GM13977 (cell line): ENCODE measurements at places on chromosomes 7 and 10.

DNA sequence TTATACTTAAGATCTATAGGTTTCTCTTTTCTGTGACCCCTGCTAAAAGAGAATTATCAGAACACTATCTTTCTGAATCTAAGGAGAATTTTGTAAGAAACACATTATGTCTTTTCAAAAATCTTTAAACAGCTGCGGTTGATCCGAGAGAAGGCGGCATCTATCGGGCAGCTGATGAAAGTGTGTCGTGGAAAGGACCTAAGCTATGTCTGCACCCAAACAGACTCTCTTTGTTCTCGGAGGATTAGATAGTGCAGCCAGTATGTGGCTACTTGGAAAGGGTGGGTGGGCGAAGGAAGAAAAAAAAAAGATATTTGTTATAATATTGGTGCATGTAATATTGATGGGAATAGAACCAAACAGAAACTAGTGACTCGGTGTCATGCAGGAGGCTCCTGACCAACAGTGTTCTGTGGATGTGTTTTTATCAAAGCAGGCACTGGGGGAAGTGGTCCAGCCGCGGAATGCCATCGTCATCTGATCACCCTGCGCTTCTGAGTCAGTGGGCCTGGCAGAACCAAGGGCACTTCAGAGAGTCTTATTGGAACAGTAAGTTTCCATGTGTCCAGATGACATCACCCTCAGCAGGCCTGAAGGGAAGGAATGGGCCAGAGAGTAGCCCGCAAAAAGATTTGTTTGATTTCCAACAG is 509.7 kb upstream of the AKR1E2 start:
- DNase-seq: no peak

- no peak for DNase-seq
Measured at GRCh38 chr10:60375293-60376004, 14.2 kb downstream of the ANK3 start.

GRCh38 chr7:115654384-115655214 is 376.0 kb downstream of the TFEC start:
- no peak for DNase-seq

GRCh38 chr7:73912223-73912622 is 51.3 kb downstream of the TMEM270 start:
- DNase-seq: peak; percentile 2

DNA sequence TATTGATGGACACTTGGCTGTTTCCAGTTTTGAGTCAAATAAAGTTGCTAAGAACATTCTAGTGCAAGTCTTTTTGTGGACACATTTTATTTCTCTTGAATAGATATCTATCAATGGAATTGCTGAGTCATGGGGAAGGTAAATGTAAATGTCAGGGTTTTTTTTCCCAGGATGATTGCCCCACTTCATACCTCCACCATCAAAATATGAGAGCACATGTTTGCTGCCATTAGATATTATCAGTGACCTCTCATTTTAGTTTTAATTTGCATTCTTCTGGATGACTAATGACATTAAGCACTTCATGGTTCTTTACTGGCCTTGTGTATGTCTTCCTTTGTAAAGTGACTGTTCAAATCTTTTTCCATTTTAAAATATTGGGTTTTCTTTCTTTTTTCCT is 45.7 kb downstream of the PAPSS2 start:
- DNase-seq: no peak

GRCh38 chr10:27433976-27434375 is 70.1 kb upstream of the RAB18 start:
- no peak for DNase-seq

- DNase-seq: no peak
Measured at GRCh38 chr10:47400251-47400650, 16.2 kb upstream of the ZNF488 start.

DNA sequence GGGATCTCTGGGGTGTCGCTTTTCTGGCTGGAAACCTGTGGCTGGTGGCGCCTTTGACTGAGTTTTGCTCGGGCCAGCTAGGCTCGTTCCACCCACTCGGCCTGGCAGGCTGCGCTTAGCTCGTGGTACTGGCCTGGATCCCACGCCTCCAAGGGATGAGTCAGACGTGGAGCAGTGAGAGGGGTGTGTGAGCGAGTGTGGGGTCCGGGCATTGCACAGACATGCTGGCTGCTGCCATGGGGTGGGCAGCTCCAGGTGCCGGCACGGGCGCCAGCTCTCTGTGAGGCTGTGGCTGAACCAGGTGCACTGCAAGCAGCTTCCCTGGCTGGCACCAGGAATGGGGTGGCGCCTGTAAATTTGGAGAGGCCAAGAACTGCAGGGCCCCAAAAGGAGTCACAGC is 63.1 kb upstream of the CACNA2D1 start:
- no peak for DNase-seq

GRCh38 chr10:132396494-132397035 is 435 bp upstream of the PWWP2B start:
- DNase-seq: peak; percentile 74

GRCh38 chr10:48251152-48251524 is 23.4 kb downstream of the FRMPD2 start:
- no peak for DNase-seq

DNA sequence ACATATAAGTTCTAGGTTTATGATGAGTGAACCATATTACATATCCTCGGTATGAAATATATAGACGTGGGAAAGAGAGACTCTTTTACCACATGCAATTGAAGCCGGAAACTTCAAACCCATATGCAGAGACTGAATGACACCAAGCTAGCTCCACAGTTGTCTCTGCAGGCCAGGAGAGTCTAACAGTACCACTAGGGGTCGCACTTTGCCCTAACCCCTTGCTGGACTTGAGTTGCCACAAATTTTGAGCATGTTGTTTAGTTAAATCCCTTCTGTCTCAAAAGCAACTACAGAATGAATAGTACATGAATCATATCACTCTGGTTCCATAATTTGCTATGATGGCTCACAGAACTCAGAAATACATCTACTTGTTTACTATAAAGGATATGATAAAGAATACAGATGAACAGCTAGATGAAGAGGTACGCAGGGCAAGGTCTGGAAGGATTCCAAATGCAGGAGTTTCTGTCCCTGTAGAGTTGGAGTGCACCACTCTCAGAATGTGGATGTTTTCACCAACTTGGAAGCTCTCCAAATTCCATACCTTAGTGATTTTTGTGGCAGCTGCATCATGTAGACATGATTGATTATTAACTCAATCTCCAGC is 112.4 kb upstream of the YAE1 start:
- DNase-seq: peak; percentile 53

- no peak for DNase-seq
Measured at GRCh38 chr10:104059364-104059763, 26.3 kb downstream of the COL17A1 start.

DNA sequence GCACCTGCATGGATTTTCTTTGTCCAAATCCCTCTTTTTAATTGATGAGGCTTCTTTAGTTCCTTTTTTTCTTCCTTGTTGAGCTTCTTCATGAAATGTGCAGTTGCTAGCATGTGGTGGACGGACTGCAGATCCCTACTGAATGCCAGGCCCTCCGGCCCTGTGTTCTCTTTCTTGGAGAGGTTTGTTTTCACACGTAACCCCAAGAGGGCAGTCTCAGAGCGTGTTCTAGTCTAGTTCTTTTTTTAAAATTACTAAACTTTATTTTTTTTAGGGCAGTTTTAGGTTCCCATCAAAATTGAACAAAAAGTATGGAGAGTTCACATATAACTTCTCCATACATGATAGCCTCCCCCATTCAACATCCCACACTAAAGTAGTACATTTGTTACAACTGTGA is 190.0 kb downstream of the CFTR start:
- DNase-seq: no peak

- no peak for DNase-seq
Measured at GRCh38 chr7:8435095-8435494, 1.7 kb downstream of the NXPH1 start.

GRCh38 chr7:130985361-130985760 is 251.4 kb upstream of the KLF14 start:
- DNase-seq: no peak

DNA sequence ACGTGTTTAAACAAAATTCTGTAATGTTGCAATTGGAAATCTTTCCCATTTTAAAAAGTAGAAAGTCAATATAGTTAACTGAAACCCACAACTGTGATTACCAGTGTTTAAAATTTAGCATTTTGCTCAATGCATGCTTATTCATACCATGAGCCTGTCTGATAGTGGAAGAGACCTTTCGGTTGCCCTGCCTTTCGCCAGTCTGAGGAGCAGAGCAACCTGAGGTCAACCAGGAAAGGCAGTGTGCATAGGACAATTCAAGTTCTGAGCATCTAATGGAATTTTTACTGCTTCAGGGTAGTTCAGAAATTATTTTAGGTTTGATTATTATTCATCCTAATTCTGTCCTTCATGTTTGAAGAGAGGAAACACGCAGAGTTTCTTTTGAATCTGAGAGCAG is 100.8 kb downstream of the CUBN start:
- no peak for DNase-seq
